ENCODE measurements at places on chromosomes 11 and 22. TPM values are rescaled to one million over a fixed set of nuclear protein-coding genes. Genes with fewer than 3 reads are reported as not detected.

CD3D gene
- total RNA-seq, result not detected

IL18BP gene
- 3.6 TPM for total RNA-seq

PYGM gene
- 0.79 TPM for total RNA-seq

FJX1 gene
- total RNA-seq, result 40.3 TPM

FAM227A gene
- total RNA-seq, result 0.50 TPM

OR4A16 gene
- total RNA-seq, result not detected

DAGLA gene
- total RNA-seq, result 5.5 TPM

TSSK2 gene
- not detected for total RNA-seq

OR51F1 gene
- total RNA-seq, result not detected

CCDC34 gene
- total RNA-seq, result 35.2 TPM

OR51E2 gene
- total RNA-seq, result 0.14 TPM

APOL3 gene
- 0.05 TPM for total RNA-seq

OR10D3 gene
- total RNA-seq, result not detected

OR8H1 gene
- total RNA-seq, result not detected

SORL1 gene
- total RNA-seq, result 1.6 TPM

PANX3 gene
- not detected for total RNA-seq

GLYAT gene
- not detected for total RNA-seq

PKDREJ gene
- not detected for total RNA-seq

OR52I1 gene
- total RNA-seq, result not detected

FGF3 gene
- not detected for total RNA-seq

GPR83 gene
- 0.06 TPM for total RNA-seq

PKP3 gene
- total RNA-seq, result 34.0 TPM

GAL3ST1 gene
- total RNA-seq, result 6.6 TPM

ANKK1 gene
- 0.12 TPM for total RNA-seq

DTX4 gene
- 4.9 TPM for total RNA-seq

INS gene
- not detected for total RNA-seq

BARX2 gene
- total RNA-seq, result not detected

SPI1 gene
- total RNA-seq, result not detected

CATSPERZ gene
- total RNA-seq, result 3.4 TPM

NLRP14 gene
- total RNA-seq, result not detected

BEST1 gene
- 5.8 TPM for total RNA-seq

GLB1L3 gene
- total RNA-seq, result not detected

ACR gene
- not detected for total RNA-seq

MFRP gene
- not detected for total RNA-seq

CLCF1 gene
- total RNA-seq, result 44.6 TPM

WBP2NL gene
- total RNA-seq, result not detected

C1QTNF4 gene
- total RNA-seq, result 0.08 TPM

RIBC2 gene
- total RNA-seq, result 3.2 TPM

PGA5 gene
- total RNA-seq, result not detected

RBX1 gene
- total RNA-seq, result 55.1 TPM

HMOX1 gene
- total RNA-seq, result 718 TPM

RAG2 gene
- not detected for total RNA-seq

VWA5A gene
- total RNA-seq, result 0.37 TPM

MMP10 gene
- 0.95 TPM for total RNA-seq

C22orf31 gene
- not detected for total RNA-seq

IL10RA gene
- total RNA-seq, result 0.08 TPM

FAM180B gene
- total RNA-seq, result not detected

IL17REL gene
- not detected for total RNA-seq

OR2AG2 gene
- total RNA-seq, result 0.01 TPM

DDTL gene
- 1.8 TPM for total RNA-seq

NPAS4 gene
- total RNA-seq, result not detected

CCDC15 gene
- total RNA-seq, result 0.61 TPM

PC gene
- total RNA-seq, result 25.6 TPM

OR5P2 gene
- total RNA-seq, result not detected

DESI1 gene
- total RNA-seq, result 15.4 TPM

IFTAP gene
- total RNA-seq, result 22.4 TPM

PHLDA2 gene
- total RNA-seq, result 156 TPM

CARD18 gene
- total RNA-seq, result not detected

All from A549 treated with CpdA at 1 μM for 4 hours (cell line).